ENCODE measurements at places on chromosomes 13 and 19. TPM values are rescaled to one million over a fixed set of nuclear protein-coding genes. Genes with fewer than 3 reads are reported as not detected.

Gene PTPRS
- total RNA-seq = 1.3 TPM

Gene ZNF358
- 3.9 TPM for total RNA-seq

Gene TINCR
- total RNA-seq = 1.0 TPM

Gene KCNK6
- 4.7 TPM for total RNA-seq

Gene PGLYRP2
- 0.07 TPM for total RNA-seq

Gene COG3
- total RNA-seq = 19.3 TPM

Gene RNF6
- total RNA-seq = 39.4 TPM

Gene DNAAF3
- not detected for total RNA-seq

Gene ZNF560
- total RNA-seq = 0.12 TPM

Gene NAPSA
- total RNA-seq = 40.2 TPM

Gene ONECUT3
- not detected for total RNA-seq

Gene SHISA7
- not detected for total RNA-seq

Gene OR7G1
- total RNA-seq = not detected

Gene ERVK3-1
- total RNA-seq = 24.5 TPM

Gene WDR62
- 25.6 TPM for total RNA-seq

GRCh38 chr13:71218960-71219359, 648.0 kb downstream of the DACH1 start:
- peaks cover 8% of the 10 kb centered on the region for H3K27me3 ChIP-seq
- no peaks in the 10 kb centered on the region for H3K36me3 ChIP-seq
- DNase-seq = no peak
- no peak overlapping the region for H3K4me3 ChIP-seq
- no peak overlapping the region for H3K27ac ChIP-seq

DNA sequence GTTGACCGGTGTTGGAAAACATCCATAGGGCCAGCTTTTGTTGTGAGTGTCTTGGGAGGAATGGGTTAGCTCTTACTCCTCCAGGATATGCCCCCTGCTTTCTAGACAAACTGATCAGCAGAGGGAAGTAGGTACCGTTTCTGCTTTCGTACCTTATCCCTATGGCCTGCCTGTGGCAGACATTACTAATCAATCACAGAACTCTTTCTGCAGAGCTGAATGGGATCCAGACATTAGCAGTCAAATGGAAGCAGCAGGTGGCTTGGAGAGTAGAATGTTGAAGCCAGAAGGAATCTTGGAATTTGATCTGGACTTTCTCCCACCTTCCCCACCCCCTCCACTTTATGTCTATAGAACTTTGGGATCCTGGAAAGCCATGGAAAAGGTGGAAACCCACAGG, 17.1 kb downstream of the NWD1 start:
- H3K4me1 ChIP-seq = no peaks in the 10 kb centered on the region
- no peak overlapping the region for H3K4me3 ChIP-seq
- no peak for DNase-seq

- H3K27ac ChIP-seq = no peak overlapping the region
- no peak overlapping the region for H3K4me3 ChIP-seq
- DNase-seq = no peak
- no peaks in the 10 kb centered on the region for H3K4me1 ChIP-seq
Observed at GRCh38 chr19:351976-352625, 7.5 kb upstream of the MIER2 start.

DNA sequence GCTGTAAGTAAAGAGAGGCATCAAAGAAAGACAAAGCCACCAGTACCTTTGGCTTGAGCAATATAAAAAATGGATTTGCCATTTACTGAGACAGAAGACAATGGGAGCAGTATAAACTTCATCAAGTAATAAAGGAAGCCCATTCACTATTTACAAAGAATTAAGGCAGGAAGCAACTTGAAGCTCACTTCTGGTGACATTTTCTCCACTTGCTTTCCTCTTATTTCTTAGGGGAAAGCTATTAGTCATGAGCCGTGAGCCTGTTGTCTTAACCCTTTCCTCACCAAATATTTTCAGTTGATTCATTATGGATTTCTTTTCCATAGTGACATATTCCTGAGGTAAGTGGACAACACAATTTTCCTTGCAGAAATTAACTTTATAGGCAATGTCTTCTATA, 156.8 kb downstream of the DNAJC3 start:
- no peak overlapping the region for H3K27ac ChIP-seq
- DNase-seq = no peak
- no peak overlapping the region for H3K4me3 ChIP-seq

GRCh38 chr19:3573162-3573857, 566 bp downstream of the HMG20B start:
- no peaks in the 10 kb centered on the region for H3K27me3 ChIP-seq
- peaks cover 8% of the 10 kb centered on the region for H3K36me3 ChIP-seq
- peak overlapping the region; percentile 75 for H3K4me3 ChIP-seq
- H3K4me1 ChIP-seq = peaks cover 14% of the 10 kb centered on the region
- no peak overlapping the region for H3K27ac ChIP-seq

GRCh38 chr13:36385489-36385888, 39.3 kb upstream of the SPART start:
- H3K4me1 ChIP-seq = no peaks in the 10 kb centered on the region
- H3K36me3 ChIP-seq = no peaks in the 10 kb centered on the region
- no peak for DNase-seq

GRCh38 chr19:6733338-6734095, 3.9 kb downstream of the GPR108 start:
- H3K27ac ChIP-seq = no peak overlapping the region
- peaks cover 22% of the 10 kb centered on the region for H3K4me1 ChIP-seq

- H3K36me3 ChIP-seq = peaks cover 24% of the 10 kb centered on the region
- no peak overlapping the region for H3K4me3 ChIP-seq
- no peaks in the 10 kb centered on the region for H3K27me3 ChIP-seq
- H3K4me1 ChIP-seq = peaks cover 78% of the 10 kb centered on the region
Observed at GRCh38 chr13:99316224-99316623, 9.0 kb upstream of the GPR183 start.

- H3K36me3 ChIP-seq = no peaks in the 10 kb centered on the region
- H3K27me3 ChIP-seq = no peaks in the 10 kb centered on the region
- H3K4me1 ChIP-seq = no peaks in the 10 kb centered on the region
Observed at GRCh38 chr13:86201477-86201876, 402.3 kb upstream of the SLITRK6 start.

- no peak overlapping the region for H3K4me3 ChIP-seq
- no peak for DNase-seq
- no peaks in the 10 kb centered on the region for H3K4me1 ChIP-seq
- H3K36me3 ChIP-seq = no peaks in the 10 kb centered on the region
Observed at GRCh38 chr13:34294483-34295129, 476.7 kb downstream of the RFC3 start.

DNA sequence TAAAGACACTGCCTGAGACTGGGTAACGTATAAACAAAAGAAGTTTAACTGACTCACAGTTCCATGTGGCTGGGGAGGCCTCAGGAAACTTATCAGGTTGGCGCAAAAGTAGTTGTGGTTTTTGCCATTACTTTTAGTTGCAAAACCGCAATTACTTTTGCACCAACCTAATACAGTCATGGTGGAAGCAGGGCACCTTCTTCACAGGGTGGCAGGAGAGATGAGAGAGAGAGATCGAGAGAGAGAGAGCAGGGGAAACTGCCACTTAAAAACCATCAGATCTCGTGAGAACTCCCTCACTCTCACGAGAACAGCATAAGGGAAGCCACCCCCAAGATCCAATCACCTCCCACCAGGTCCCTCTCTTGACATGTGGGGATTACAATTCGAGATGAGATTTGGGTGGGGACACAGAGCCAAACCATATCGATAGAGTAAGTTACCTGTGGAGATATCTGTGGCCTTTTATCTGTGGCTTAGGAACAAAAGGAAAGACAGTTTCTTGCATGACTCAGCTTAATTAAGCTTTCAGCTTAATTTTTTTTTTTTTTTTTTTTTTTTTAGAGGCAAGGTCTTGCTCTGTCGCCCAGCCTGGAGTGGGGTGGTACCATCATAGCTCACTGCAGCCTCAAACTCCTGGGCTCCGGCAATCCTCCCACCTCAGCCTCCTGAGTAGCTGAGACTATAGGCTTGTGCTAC, 7.6 kb upstream of the CABP5 start:
- peaks cover 4% of the 10 kb centered on the region for H3K27me3 ChIP-seq
- H3K4me3 ChIP-seq = no peak overlapping the region
- no peaks in the 10 kb centered on the region for H3K4me1 ChIP-seq
- DNase-seq = no peak
- peaks cover 1% of the 10 kb centered on the region for H3K36me3 ChIP-seq

DNA sequence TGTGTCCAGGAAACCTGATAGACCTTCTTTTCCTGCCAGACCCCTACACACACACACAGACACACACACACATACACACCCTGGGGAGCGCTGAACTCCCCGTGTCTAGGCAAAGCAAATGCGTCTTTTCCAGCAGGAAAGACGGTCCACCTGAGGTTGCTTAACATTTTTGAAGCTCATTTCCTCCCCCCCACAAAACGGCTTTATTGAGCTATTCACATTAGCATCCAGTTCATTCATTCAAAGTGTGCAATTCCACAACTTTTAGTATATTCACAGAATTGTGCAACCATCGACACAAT, 3.4 kb downstream of the GSX1 start:
- H3K36me3 ChIP-seq = peaks cover 1% of the 10 kb centered on the region
- H3K27ac ChIP-seq = no peak overlapping the region
- H3K27me3 ChIP-seq = peaks cover 83% of the 10 kb centered on the region

GRCh38 chr19:46147791-46148288, at the start of gene IGFL2:
Gene IGFL2 (plus strand): TSS chr19:46148238. CDS start chr19:46148279, 41 bp downstream.
- peaks cover 10% of the 10 kb centered on the region for H3K4me1 ChIP-seq
- no peak within 1 kb of the TSS for H3K4me3 ChIP-seq
- H3K36me3 ChIP-seq = no peaks in the 10 kb centered on the region
- DNase-seq = peak; percentile 43
- peaks cover 35% of the 10 kb centered on the region for H3K27me3 ChIP-seq

GRCh38 chr13:102606537-102607309, 9.9 kb downstream of the TPP2 start:
- no peaks in the 10 kb centered on the region for H3K27me3 ChIP-seq
- no peak overlapping the region for H3K27ac ChIP-seq
- no peak for DNase-seq
- peaks cover 50% of the 10 kb centered on the region for H3K36me3 ChIP-seq

DNA sequence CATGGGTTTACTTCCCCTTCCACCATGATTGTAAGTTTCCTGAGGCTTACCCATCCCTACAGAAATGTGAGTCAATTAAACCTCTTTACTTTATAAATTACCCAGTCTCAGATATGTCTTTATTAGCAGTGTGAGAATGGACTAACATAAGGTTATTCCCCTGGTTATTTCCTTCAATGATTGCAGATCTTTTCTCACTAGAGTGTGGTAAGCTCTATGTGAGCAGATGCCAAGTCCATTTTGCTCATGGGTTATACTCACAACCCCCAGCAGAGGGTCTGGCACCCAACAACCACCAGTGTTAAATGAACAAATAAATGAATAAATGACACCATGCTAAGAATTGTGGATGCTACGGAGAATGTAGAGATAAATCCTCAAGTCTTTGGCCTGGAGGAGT, 472.8 kb downstream of the LIG4 start:
- H3K27ac ChIP-seq = no peak overlapping the region
- no peak for DNase-seq
- no peaks in the 10 kb centered on the region for H3K27me3 ChIP-seq
- no peaks in the 10 kb centered on the region for H3K36me3 ChIP-seq
- no peaks in the 10 kb centered on the region for H3K4me1 ChIP-seq

DNA sequence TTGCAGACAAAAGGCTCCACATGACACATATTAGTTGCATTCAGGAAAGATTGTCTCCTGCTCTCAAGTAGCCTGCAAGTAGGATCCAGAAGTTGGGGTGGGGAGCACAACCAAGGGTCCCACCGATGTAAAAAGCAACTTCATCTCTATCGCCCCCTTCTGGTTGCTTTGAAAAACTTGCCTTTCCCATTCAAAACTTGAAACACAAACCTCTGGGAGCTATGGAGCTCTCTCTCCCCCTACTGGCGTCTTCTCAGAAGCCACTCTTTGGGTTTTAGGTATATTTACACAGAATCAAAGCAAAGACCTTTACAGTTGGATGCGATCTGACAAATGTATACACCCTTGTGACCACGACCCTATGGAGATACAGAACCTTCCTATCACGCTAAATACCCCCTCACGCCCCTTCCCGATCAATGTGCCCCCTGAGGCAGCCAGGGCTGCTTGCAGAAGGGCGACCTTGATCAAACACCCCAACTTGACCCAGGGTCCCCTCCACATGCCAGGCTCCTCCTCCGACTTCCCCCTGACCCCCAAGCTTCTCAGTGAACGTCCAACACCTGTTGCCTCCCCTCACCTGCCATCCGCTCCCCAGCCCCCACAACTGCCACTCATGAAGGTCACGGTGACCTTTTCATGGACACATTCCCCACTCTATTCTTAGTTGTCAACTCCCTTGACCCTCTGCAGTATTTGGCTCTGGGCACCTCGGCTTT, 10.1 kb downstream of the NOSIP start:
- H3K36me3 ChIP-seq = peaks cover 5% of the 10 kb centered on the region
- no peaks in the 10 kb centered on the region for H3K27me3 ChIP-seq
- H3K27ac ChIP-seq = peak overlapping the region; percentile 0
- no peak overlapping the region for H3K4me3 ChIP-seq

DNA sequence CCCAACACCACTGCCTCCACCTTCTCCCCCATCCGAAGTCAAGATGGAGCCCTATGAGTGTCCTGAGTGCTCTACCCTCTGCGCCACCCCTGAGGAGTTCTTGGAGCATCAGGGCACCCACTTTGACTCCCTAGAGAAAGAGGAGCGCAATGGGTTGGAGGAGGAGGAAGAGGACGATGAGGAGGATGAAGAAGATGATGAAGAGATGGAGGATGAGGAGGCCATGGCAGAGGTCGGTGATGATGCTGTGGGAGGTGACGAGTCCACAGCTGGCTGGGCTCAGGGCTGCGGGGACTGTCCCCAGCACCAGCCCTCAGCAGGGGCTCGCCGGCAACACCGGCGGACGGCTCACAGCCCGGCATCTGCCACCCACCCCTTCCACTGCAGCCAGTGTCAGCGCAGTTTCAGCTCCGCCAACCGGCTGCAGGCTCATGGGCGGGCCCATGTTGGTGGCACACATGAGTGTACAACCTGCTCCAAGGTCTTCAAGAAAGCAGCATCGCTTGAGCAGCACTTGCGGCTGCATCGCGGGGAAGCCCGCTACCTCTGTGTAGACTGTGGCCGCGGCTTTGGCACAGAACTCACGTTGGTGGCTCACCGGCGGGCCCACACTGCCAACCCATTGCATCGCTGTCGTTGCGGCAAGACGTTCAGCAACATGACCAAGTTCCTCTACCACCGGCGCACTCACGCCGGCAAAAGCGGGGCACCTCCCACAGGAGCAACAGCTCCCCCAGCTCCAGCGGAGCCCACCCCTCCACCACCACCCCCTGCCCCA, 5.0 kb downstream of the ZNF526 start:
- no peaks in the 10 kb centered on the region for H3K27me3 ChIP-seq
- H3K27ac ChIP-seq = no peak overlapping the region
- no peak overlapping the region for H3K4me3 ChIP-seq
- DNase-seq = no peak

GRCh38 chr13:47168618-47169017, 271.8 kb upstream of the HTR2A start:
- DNase-seq = no peak
- H3K36me3 ChIP-seq = no peaks in the 10 kb centered on the region
- no peak overlapping the region for H3K27ac ChIP-seq
- no peaks in the 10 kb centered on the region for H3K27me3 ChIP-seq
- H3K4me1 ChIP-seq = no peaks in the 10 kb centered on the region
- no peak overlapping the region for H3K4me3 ChIP-seq

GRCh38 chr13:26012995-26013394, 38.8 kb downstream of the SHISA2 start:
- H3K27ac ChIP-seq = no peak overlapping the region
- H3K27me3 ChIP-seq = no peaks in the 10 kb centered on the region
- DNase-seq = no peak
- H3K4me1 ChIP-seq = peaks cover 25% of the 10 kb centered on the region
- peak overlapping the region; percentile 74 for H3K4me3 ChIP-seq
- no peaks in the 10 kb centered on the region for H3K36me3 ChIP-seq

- no peaks in the 10 kb centered on the region for H3K4me1 ChIP-seq
- no peak overlapping the region for H3K4me3 ChIP-seq
- no peak overlapping the region for H3K27ac ChIP-seq
- H3K27me3 ChIP-seq = no peaks in the 10 kb centered on the region
- H3K36me3 ChIP-seq = no peaks in the 10 kb centered on the region
- no peak for DNase-seq
Observed at GRCh38 chr13:64925284-64925683, 2304.9 kb downstream of the PCDH9 start.
